ENCODE measurements at places on chromosomes 16 and 17. TPM values are rescaled to one million over a fixed set of nuclear protein-coding genes. Genes with fewer than 3 reads are reported as not detected.

The KCNH4 gene
- not detected for polyA plus RNA-seq

The RCVRN gene
- polyA plus RNA-seq: not detected

DNA sequence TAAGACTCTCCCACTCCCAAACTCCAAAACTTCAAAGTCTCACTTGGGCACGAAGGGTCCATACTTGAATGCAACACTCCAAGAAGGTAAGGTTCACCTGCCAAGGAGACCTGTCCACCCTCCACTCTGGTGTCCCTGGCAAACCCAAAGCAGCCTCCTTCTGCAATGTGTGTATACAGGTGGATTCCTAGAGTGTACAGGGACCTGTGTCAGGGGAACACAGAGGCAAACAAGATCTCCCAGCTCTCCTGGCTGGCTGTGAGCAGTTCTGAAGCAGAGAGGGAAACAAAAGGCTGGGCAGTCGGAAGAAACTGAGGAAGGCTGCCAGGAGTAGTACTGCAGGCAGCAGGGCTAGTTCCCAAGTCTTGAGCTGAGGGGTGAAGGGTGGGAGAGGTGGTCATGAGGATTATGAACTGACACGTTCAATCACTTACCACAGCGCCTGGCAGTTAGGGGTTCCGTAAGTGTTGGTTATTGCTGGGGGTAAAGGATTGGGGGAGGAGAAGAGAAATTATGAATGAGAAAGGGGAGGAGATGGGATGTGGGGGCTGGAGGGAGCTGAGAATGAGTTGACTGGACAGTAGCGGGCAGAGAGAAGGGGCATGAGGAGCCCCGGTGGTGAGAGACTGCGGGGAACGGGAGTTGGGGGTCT, 795 bp downstream of the KCTD13 start:
- no peak for DNase-seq

DNA sequence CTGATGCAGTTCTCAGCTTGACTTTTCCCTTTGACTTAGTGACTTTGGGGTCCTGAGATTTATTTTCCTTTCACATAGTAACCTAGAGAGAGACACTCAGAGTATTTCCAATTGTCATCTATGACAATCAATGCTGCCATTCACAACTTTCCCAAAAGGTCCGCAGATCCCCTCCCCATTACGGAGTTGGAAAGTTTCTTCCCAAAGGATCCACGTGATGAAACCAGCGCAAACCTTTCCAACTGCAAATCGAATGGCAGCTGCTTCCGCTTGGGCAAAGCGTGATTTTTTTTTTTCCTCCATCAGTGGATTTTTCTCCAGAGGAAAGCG, 538 bp upstream of the FCSK start:
- DNase-seq: no peak

DNA sequence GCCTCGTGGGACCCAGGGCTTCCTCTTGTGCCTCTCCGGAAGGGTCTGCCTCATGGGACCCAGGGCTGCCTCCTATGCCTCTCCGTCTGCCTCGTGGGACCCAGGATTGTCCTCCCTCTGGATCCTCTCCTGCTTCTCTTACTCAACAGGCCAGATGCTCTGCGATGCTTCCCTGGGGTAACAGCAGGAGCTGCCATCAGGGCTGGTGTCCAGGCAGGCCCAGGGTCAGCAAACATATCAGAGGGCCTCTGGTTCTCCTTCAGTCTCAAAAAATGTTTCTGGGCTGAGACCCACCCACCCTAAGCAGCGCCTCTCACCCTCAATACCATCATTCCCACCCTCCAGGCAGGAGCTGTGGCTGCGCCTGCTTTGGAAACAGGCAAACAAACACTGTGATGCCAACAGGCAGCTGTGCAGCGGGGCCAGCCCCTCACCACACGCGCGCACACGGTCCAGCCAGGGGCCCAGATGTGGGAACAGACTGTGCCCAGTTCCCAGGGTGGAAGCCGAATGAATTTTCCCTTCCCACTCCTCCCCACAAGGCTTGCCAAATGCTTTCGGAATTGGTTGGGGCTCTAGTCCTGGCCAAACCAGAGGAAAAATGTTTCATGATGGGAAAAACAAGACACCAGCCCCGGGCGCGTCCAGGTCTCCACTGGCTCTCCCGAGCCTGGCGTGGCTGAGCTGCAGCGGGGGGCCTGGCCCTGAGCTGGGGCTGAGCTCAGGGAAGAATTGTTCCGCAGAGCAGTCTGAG, 11.3 kb downstream of the TIMM22 start:
- DNase-seq: no peak

DNA sequence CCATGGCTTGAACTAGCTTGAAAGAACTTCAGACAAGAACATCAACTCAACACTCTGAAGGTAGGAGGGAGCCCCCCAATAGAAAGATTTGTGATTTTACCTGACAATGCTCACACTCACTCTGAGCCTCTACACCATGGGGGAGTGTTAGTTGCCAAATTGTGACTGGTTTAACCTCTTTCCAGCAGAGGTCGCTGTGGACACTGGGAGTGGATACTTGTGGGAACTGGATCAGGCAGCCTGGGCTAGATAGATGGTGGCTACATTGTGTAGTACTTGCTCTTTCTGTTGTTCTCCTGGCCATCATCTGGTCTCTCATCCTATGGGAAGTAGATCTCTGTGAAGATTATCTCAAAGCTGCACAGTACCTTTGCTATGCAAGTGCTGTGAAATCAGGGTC, 2.9 kb downstream of the SMPD3 start:
- DNase-seq: no peak

GRCh38 chr17:34300652-34301370, 15.3 kb downstream of the CCL11 start:
- no peak for DNase-seq

DNA sequence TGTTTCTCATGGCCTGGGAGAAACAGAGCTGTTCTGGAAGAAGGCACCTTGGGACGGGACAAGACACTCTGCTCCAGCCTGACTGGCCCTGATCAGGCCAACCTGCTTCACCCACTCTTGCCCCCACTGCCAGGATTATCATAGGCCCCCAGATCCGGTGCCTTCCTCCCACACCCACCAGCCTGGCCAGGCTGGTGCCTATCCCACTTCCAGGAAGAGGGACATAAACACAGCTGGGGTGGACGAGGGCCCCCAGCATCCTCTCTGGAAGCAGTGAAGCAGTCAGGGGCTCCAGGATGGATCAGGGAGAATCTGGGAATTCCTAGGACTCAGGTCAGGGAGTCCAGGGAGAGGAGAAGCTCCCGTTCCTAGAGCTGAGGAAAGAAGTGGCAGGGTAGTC, 16.9 kb upstream of the ITGA3 start:
- DNase-seq: no peak

- no peak for DNase-seq
These were observed 42.1 kb downstream of the CYB5B start for GRCh38 chr16:69466547-69466946.

DNA sequence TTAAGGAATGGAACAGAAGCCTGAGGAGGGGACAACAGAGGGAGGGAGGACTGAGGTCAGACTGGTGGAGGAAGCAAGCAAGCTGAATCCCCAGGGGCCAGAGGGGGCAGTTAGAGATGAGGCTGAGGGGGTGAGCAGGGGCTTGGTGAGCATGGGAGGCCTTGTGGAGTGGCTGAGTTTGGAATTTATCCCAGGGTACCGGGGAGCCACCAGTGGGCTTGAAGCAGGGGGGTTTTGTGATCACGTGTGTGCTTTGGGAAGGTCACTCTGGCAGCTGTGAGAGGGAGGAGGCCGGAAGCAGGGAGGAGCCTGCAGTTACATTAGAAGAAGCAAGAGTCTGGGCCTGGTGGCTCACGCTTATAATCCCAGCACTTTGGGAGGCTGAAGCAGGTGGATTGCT, 9.8 kb upstream of the CTCF start:
- no peak for DNase-seq

DNA sequence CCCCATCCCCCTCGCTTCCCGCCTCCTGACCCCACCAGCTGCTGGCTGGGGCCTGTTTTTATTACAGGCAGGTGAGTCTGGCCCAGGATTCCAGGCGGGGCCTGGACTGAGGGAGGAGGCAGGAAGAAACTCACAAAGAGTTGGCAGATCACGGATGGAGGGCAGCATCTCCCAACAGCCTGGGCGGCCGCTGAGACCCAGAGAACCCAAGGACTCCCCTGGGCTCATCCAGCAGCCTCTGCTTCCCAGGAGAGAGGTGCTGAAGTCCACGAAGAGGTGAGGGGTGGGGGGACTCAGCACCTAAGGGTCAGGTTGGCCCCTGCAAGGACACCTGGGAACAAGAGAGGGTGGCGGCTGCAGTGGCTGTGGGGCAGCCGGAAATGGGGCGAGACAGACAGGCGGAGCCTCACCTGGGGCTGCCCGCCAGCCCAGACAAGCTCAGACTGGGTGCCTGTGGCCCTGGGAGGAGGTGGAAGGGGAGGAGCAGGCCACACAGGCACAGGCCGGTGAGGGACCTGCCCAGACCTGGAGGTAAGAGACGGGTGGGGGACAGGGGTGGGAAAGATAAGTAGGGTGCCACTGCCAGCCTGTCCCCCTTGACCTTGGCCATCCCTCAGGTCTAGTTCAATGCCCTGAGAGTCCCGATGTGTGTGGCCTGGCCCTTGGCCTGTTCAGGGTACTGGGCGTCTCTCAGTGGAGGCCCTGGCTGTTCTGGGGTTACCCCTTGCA, 8.7 kb upstream of the ADGRG1 start:
- no peak for DNase-seq
